ENCODE measurements at places on chromosomes 7 and 10.

- DNase-seq: no peak
Measured at GRCh38 chr10:48612236-48612943, 7.5 kb upstream of the ARHGAP22 start.

DNA sequence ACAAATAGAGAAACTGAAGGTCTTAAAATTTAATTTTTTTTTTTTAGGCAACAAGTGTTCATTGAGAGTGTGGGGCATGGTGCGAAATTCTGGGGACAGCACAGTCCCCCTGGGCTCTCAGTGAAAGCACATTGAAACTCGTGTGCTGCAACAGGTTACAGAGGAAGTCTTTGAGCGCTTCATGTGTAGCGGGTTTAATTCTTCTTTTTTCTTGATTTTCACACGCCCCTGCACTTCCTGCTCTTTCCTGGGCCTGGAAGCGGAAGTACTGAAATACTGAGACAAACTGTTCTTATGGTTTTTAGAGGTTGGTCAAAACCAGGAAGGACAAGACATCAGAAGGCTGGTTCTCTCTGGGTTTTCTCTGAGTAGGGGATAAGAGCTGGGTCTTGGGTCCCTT lies 203.5 kb downstream of the PTEN start:
- no peak for DNase-seq

GRCh38 chr7:30165590-30165989 lies 30.8 kb downstream of the MTURN start:
- DNase-seq: no peak

- no peak for DNase-seq
Measured at GRCh38 chr7:80496586-80496985, 15.3 kb downstream of the GNAT3 start.

DNA sequence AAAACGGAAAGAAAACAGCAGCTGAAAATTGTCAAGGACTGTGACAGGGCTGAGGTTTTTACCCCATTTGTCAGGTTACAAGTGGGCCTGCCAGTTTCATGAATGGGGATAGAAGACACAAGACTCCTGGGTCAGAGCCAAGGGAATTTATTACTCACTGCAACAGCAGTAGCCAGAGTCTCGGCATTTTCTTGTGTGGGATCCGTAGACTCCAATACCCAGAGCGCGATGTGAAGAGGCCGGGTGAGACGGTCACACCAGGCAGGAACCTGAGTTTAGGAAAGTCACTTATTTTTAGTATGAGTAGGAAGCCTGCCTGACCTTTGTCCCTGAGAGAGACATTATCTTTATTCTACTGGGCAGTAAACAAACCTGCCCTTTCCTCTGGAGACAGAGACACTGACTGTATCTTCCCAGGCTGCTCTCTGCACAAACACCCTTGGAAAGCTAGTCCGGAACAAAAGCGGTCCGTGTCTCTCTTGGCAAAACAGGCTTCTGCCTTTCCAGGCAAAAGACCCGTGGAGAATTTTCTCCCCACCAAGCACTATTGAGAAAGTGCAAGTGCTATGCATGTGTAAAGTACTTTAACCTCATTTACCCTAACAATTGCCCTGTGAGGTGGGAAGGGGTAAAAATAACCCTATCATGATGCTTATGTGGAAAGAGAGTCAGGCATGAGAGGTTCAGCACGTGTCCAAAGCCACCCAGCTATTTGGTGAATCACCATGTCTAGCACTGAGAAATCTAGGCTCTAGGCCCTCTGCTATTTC lies 58.4 kb downstream of the JCAD start:
- DNase-seq: no peak

DNA sequence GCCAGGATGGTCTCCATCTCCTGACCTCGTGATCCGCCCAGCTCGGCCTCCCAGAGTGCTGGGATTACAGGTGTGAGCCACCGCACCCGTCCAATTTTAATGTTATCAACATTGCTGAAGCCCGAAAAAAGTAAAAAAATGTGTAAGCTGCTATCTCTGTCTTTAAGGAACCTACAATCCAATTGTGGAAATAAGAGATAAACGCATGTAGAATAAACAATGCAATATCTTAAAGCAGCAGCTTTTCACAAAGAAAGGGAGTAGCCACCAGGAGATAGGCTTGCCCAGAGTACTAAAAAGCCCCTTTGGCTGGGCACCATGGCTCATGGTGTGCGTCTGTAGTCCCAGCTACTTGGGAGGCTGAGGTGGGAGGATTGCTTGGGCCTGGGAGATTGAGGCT lies 282.9 kb upstream of the LYZL1 start:
- no peak for DNase-seq

DNA sequence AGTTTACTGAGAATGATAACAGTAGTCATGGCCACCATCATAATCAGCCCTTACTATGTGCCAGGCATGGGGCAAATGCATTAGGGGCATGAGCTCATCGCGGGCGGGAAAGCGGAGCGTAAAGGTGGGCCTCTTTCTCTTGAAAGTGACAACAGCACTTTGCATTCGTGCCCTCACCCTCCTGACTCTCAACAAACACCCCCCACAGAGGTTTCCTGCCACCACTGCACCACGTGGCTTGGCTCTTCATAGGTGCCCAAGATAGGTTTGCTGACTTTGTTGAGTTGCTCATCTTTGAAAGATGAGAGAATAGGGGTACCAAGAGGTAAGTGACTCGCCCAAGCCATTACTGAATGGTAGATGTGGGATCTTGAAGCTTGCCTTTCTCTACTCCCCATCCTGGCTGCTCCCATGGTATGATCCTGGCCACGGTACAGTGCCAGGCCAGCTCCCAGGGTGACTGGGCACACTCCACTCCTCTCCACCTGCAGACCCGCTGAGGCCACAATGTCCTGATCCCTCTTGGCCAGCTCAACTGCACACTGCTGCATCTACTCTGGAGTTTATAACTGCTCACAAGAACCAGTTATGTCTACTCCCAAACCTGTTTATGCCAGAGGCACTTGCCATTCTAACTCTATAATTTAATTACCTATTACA lies 26.0 kb downstream of the SLIT1 start:
- no peak for DNase-seq

GRCh38 chr10:125773687-125774543 lies 1.7 kb downstream of the MMP21 start:
- DNase-seq: no peak

DNA sequence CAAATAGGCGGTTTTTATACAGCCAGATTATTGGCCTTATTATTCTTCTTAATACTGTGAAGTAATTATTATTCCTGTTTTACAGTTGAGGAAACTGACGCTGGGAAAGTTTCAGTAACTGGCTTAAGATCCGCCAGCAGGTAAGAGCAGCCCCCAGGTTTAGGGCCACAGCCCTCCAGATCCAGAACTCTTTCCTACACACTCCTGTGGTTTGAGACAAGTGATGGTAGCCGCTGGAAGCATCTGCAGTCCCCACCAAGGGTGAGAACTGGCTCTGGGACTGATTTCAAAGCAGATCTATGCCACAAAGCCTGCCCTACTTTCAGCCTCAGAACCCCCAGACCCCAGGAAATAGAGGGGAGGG lies 3.0 kb upstream of the UNC5B start:
- no peak for DNase-seq

- DNase-seq: no peak
Measured at GRCh38 chr7:128909625-128910568, 612 bp downstream of the KCP start.

DNA sequence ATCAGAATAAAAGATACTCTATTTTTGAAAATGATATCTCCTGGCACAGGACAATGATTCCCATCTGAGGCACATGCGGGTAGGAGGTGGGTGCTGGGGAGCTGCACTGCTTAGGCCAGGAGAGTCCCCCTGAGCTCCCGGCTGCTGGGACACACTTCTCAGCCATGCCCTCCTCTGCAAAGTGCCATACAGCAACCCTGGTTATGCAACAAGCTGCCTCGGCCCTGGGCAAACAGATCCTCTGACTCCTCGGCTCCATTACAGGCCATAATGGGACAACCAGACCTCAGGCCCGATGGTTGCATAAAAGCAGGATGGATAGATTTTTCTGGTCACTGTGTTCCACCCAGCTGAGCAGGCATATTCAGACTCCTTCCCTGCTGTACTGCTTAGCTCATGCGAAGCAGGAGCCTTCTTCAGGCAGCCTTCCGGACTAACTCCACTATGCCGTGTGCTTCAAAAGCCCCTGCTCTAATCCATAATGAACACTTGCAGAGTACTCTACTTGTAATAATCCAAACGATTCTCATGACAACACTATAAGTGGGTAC lies 6.5 kb upstream of the LEP start:
- DNase-seq: no peak

DNA sequence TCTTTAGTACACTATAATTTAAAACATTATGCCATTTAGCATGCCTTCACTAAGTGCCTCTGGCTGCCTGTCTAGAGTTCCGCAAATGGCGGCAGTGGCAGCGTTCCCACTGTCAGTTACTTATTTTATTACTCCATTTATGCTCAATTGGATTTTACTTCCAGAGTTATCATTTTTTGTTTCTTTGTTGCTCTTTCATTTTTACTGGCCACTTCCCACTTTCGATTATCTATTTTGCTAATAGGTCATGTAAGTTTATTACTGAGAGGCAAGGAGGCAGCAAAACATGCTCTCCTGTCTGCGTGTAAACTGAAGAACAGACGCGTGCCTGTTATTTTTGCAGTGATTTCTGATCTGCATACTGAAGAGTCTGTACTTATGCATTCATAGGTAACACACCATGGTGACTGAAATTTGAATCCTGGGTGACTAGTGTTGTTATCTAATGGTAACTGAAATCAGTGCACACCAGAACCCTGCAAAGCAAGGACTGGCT lies 23.1 kb downstream of the KDM7A start:
- no peak for DNase-seq

GRCh38 chr10:110868981-110869380 lies 2.7 kb upstream of the PDCD4 start:
- no peak for DNase-seq

DNA sequence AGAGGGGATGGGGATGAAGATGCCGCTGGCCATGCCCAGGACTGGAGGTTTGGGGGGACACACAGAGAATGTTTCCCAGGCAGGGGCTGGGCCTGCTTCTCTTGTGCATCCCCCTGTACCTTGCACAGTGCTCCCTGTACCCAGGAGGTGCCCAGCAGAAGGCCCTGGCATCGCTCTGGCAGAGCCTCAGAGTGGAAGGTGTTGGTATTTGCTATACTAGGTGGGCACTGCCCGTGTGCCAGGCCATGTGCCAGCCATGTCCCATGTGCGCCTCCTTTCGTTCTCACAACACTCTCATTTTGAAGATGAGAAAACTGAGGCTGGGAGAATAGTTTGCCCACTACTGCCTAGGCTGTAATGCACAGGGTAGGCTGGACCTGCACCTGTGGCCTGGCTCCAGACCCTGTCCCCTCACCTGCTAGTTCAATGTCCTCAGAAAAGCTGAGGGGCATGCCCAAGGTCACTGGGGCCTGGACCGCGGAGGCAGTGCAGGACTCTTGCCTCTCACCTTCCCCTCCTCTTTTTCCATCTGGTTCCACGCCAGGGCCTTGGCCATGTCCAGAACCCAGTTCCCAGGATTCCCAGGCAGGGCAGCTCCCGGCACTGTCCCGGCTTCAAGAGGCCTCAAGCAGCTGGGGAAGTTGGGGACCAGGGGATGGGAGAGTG lies 64.7 kb downstream of the GOLGA7B start:
- no peak for DNase-seq

DNA sequence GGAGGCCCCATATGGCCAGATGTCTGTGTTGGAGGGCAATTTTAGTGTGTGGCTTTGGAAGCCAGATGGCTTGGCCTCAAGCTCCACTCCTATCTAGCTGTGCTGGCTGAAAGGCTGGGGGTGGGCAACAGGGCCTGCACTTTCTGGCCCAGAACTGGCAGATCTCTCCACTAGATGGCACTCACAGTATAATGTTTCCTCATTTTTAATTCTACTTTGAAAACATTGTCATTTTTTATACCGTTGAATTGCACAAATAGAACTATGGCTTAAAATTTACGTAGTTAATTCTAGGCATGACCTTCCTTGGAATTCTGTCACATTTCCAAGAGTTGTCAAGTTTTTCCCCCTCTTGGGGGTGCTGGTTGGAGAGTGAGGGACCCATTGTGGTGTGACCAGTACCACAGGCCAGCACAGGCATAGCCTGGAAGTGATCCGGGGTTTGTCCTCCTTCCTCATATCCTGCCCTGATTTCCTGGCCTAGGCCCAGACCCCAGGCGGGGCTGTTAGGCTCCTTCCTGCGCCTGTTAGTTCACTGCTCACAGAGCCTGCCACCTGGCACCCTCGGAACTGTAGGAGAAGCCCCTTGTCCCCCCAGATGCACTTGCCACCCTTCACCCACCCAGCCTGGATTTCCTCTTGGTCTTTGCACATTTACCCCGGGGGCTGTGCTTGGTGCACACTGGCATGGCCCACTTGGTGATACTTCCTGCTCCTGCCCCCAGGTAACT lies 52.8 kb downstream of the ARHGAP22 start:
- DNase-seq: no peak

DNA sequence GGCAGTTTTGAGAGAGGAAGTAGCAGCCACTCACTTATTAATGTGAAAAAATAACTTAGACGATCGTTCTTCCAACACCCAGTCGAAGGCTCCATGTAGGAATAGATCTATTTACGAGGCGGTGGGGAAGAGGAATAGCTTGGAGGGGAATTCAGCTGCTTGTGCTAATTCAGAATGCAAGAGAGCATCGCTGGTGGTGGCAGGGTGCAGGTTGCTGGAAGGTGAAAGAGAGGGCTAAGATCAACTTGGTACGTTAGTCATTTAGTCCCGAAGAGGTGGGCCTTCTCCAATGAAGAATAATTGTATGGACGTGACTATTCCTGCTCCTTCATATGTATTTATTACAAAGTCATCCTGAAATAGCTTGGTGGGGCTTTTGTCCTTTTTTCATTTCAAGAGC lies 98.5 kb downstream of the SEC23IP start:
- DNase-seq: no peak

GRCh38 chr7:55527307-55527706 lies 45.0 kb downstream of the VOPP1 start:
- no peak for DNase-seq

DNA sequence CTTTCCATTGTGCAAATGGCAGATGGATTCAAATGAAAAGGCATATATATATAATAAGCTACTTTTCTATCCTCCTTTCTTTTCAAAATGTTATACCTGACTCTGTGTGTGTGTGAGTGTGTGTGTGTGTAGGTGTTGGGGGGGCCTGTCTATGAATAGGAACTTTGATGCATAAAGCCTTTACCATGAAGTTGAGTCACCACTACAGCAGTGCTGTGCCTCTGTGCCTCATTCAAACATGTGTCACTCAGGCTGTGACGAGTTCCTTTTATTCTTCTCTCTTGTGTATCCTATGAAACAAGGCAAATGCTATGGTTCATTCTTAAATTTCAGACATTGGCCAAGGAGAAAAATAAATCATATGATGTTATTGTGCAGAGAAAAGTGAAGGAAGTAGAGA lies 52.7 kb upstream of the DKK1 start:
- DNase-seq: no peak

DNA sequence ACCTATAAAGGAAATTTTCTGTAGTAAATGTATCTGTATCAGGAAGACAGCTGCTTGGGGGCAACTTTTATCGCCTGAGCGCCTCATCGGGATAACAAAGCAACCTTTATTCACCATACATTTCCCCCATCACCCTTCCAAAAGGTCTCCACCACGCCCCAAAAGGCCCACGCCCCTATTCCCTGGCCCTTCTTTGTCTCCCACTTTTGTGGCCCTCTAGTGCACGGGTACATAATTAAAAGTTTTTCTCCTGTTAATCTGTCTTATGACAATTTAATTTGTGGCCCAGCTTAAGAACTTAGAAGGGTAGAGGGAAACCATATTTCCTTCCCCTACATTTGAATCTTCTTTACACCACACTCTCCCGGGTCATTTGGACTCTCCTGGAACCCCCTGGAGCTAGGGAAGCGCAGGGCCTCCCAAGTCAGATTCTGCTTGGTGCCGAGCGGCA lies 625 bp downstream of the RP9 start:
- no peak for DNase-seq

GRCh38 chr7:138919911-138920310 lies 61.3 kb downstream of the KIAA1549 start:
- DNase-seq: no peak

GRCh38 chr7:4818000-4818794 lies 42.8 kb downstream of the AP5Z1 start:
- no peak for DNase-seq
